ENCODE measurements at places on chromosomes 7 and 10.
A peak's percentile ranks its signal among the peaks of the same experiment; 100 is the strongest.

- no peak for DNase-seq
These were observed 236.9 kb downstream of the SLC25A13 start for GRCh38 chr7:96084881-96085553.

- DNase-seq, result no peak
These were observed 113.2 kb upstream of the NAMPT start for GRCh38 chr7:106397994-106398393.

DNA sequence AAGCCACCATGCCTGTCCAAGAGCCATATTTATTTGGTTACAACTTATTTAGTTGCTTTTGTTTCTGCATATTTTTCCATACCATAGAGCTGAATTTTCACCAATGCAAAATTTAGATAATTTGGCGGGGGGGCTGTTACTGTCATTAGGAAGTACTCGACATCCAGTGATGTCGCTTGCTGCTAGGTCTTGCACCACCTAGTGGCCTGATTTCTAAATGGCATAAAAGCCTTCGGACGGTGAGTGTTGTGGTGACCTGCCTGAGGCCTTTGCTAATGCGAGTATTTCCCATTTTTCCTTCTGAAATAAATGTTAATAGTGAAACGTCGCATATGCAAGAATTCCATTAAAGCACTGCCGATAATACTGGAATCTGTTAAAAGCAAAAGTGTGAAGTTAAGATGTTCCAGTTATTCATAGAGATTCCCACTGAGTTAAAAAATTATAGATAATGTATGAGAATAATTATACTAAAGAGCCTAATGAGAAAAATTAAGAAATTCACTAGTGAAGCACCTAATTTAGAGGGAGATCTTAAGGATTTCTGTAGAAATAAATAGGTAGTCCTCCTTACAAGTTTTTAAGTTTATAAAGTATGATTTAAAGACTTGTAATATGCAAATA lies 86.1 kb upstream of the DNAJB6 start:
- DNase-seq, result peak; percentile 73

DNA sequence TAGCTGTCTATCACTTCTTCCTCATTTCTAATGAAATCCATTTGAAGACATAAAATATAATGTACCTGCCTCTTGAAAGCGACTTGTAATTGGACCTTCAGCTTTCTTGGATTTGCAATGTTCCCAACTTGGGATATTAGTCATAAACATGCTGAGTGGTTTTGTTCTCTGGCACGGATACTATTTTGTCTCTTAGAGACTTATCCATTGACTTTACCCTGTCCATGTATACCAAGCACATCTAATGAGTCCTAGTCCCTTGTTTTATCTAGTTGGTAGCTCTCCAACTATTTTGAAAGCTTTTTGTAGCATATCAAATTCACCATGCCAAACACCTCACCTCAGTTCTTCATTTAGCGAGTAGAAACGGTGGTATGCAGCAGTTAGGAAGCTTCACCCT lies 18.9 kb downstream of the PLEKHS1 start:
- no peak for DNase-seq

DNA sequence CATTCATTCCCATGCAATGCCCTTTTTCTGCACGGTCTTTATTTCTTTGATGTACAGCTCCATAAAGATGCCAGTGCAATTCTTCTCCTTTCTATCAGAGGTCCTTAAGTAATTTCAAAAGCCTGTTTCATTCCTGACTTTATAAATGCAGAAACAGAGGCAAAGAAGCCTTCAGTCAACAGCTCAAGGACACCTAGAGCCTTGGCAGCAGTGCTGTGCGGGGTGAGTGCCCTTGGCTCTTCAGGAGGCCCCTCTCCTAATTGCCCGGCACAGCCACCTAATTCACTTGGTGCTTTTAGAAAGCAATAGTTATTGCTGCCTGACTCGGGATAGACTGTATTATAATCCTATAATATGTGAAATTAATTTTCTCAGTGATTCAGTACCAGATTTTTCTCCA lies 169.6 kb upstream of the KLF6 start:
- no peak for DNase-seq

GRCh38 chr7:81816312-81816711 lies 46.5 kb upstream of the HGF start:
- no peak for DNase-seq

GRCh38 chr7:145539910-145540309 lies 576.7 kb upstream of the CNTNAP2 start:
- DNase-seq, result no peak

DNA sequence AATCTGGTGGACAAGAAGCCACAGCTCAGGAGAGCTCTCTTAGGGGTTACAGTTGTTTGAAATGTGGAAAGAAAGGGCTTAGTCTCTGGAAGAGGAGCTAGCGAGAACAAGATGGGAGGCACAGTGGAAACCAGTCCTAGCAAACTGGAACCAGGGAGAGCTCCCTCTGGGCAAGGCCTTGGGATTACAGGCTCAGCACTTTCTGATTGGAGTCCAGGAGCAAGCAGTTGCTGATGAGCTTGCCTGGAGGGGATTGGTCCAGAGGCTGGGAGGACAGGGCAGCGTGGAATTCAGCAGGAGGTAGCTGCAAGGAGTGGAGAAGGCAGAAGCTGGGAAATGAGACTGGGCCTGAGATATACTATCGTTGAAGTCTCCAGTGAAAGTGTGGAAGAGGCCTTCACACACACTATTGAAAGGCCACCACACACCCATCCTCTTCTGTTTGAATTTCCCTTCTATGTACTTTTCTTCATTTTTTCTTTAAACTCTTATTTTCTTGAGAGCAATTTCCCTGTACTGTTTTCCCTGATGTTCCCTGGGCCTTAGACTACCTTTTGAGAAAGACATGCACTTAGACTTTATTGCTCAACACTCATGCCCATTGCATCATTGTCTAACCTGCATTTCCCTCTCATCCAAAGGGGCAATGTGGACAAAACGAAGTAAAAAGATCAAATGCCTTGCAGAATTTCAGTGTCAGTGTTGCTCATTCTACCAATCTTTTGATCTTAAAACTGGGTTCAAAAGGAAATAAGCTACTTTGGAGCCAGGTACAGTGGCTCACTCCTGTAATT lies 57.8 kb upstream of the LANCL2 start:
- peak; percentile 46 for DNase-seq

DNA sequence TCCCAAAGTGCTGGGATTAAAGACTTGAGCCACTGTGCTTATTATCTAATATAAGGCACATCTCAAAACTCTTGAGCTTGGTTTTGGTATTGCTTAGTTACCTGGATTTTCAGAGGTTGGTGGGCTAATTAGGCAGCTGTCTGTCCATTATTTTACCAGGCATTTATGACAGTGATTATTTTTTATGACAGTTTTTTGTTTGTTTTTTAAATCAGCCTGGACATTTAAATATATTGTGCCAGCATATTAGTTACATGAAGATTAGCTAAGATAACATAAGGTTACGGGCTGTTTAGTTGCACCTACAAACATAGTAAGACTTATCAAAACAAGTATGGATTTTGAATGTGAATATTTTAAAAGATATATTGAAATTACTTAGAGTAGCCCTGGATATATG lies 2.6 kb upstream of the ZRANB1 start:
- DNase-seq, result no peak

DNA sequence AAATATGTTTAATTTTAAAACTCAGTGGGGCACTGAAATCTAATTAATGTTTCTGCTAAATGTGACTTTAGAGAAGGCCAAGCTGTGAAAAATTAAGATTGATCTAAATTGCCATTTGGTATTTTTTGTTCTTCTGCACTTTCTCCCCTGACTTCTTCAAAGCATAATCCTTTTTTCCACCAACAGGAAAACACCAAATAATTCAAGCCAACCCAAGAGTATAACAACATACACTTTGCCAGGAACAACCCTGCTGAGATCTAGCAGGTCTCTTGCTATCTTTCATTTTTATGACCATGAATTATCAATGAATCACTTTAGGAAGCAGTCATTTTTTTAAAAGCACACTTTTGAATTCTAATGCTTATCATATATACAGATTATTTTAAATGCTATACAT lies 100.1 kb downstream of the USP6NL start:
- no peak for DNase-seq

DNA sequence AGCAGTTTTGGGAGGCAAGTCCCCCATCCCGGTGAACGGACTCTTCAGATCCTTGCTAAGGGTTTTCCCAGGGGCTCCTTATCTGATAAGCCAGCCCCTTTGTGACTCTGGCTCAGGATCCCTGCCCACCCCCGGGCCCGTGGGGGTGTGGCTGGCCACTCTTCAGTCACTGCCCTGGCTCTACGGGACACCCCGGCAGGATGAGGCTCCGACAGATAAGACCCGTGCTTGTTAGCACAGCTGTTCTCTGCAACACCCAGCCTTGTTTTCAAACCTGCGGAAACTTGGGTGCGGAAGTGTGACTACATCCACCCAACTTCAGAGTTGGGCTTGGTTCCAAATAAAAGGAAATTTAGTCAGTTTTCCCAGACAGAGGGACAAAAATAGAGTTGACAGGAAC lies 66.7 kb upstream of the PODXL start:
- no peak for DNase-seq

DNA sequence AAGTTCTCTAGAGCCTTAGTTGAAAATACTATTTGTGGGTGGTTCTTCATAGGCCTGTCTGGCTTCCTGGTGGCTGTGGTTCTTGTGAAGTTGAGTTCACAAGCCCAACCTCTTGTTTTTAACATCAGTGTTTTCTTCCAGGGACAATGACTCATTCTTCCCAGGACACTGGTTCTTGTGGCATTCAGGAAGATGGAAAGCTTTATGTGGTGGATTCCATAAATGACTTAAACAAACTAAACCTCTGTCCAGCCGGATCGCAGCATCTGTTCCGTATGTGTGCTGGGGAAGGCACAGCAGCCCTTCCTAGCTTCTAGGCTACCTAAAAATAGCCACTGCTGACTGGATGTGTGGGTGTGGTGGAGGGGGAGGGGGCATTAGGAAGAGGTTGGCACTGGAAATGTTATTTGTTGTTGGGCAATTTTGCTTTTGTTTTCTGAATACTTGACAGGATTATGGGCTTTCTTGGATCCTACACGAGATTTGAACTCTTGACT lies 3.9 kb downstream of the LSMEM1 start:
- no peak for DNase-seq

DNA sequence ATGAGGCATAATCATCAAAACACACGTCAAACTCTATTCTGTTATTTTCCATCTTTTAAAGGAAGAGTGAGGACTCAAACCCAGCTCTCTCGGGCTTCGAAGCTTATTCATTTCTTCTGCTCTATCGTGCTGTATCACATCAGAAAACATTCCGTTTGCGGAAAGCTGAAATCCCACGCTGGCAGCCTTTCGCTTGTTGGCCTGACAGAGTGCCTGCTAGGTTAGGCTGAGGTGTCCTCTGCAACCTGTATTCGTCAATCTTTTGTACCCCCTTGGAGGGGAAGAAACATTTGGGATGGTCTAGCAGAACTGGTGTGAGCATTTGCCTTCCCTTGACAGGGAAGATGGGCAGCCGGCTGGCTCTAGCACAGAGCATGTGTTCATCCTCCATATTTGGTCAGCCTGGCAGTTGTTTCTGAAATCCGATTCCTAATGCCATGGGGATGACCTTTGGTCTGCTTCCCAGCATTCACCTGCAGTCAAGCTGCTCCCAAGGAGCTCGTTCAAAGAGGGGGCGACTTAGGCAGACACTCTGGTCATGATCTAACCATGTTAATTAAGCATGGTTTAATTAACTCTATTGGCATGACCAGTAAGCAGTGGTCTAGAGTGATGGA lies 55.2 kb downstream of the TACC2 start:
- DNase-seq, result peak; percentile 72

- no peak for DNase-seq
These were observed 2.1 kb downstream of the ENTPD7 start for GRCh38 chr10:99661377-99661763.

DNA sequence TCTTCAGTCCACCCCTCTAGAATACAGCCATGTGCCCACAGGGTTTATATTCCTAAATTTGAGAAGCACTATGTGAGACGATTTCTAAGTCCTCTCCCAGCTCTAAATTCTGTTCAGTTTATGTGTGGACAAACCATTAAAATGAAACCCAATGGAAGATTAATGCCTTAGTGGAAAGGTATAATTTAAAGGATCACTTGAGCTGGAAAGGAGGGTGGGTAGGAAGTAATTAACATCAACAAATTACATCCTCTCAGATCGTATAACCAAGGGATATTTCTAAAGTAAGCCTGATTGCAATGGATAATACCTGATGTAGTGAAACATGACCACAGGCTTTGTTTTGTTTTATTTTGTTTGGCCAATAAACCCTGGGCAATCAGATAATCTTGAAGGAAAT lies 511.0 kb upstream of the COBL start:
- DNase-seq, result no peak

GRCh38 chr7:14924398-14924797 lies 21.8 kb upstream of the DGKB start:
- no peak for DNase-seq

DNA sequence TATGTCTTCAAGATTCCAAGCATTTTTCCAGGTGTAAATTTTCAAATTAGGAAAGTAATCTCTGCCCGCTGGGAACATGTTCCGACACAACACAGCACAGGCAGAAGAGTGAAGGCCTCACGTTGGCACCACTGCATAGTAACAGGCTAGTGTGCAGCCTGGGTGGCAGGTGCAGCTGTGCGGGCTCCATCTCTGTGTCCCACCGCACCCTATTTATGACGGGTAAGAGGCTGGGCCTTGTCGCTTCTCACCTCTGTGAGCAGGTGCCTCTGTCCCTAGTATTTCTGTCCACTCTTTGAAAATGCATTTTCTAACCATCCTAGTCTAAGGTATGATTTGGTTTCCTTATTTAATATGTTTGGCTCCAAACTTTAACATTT lies 24.1 kb downstream of the VIPR2 start:
- DNase-seq, result no peak

- DNase-seq, result no peak
These were observed 21.1 kb downstream of the INTS1 start for GRCh38 chr7:1483079-1483478.

GRCh38 chr7:25260862-25261494 lies 32.7 kb upstream of the NPVF start:
- DNase-seq, result no peak

DNA sequence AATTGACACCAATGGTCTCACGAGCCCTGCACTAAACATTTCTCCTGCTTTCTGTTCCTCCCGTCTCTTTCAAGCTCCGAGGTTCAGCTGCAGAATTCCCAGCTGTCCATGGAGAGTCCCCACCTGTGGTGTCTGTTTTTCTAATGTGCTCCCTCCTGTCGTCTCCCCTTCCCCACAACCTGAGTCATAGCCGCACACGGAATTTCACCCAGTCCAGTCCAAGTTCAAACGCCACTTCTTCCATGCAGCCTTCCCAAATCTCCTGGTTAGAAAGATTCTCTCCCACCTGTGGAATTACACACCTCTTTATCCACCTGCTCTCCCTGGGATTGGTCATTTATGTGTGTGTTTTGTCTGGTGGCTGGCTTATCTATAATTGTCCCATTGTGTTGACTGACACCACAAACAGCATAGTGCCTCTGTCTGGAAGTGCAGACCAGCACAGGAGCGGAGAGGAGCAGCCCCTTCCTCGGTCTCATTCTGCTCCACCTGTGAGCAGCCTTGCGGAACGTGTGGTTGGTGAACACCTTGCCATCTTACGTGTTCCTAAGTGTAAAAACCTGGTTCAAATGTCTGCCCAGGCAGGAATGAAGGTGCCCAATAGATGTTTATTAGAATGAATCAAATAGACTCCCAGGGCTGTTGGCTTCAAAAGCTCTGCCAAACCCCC lies 3.3 kb upstream of the DIP2C start:
- no peak for DNase-seq

- no peak for DNase-seq
These were observed 6.3 kb downstream of the IQCE start for GRCh38 chr7:2564970-2565540.

Data from iPS-NIHi11 (cell line).